Hematopoietic multipotent progenitor cell (in vitro differentiated cells): ENCODE measurements at places on chromosomes 4 and X. TPM values are rescaled to one million over a fixed set of nuclear protein-coding genes. Genes with fewer than 3 reads are reported as not detected.

DNA sequence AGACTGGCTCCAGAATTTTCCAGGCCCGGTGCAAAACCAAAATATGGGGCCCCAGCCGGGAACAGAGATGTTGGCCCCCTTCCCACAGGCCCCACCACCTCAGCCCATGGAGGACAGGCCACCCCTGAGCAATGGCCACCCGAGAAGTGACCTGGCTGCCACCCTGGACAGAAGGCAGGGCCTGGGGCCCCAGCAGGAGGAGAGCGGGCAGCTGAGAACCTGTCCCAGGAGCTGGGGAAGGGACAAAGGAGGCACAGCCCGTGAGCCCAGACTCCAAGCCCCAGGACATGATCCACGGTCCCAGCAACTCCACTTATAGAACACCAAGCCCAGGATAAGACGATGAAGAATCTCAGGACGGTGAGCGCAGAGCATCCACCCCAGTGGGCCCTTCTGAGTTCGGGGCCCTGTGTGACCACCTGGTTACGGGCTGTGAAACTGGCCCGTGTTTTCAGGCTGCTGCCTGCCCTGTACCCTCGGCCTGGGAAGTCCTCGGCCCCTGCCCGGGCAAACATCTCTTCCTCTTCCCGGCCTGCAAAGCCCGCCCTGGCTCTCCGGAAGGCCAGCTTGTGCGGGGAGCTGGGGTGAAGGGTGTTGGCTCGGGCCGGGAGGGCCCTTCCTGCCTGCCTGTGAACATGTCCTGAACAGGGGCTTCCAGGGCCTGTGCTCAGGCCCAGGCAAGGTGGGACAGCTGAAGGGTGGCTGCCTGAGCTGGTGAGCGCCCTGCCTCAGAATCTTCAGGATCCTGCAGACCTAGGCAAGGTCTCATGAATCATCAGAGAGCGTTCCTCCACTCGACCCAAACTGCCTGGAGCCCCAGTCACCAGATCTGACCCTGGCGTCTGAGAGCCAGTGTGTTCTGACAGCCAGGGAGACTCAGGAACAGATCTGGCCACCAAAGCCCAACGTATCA is 47.0 kb upstream of the MAN2B2 start:
- DNase-seq: no peak

GRCh38 chrX:17876135-17876534 is 15.0 kb upstream of the RAI2 start:
- no peak for DNase-seq

GRCh38 chr4:184421533-184422155 is 52.7 kb downstream of the IRF2 start:
- DNase-seq: no peak

DNA sequence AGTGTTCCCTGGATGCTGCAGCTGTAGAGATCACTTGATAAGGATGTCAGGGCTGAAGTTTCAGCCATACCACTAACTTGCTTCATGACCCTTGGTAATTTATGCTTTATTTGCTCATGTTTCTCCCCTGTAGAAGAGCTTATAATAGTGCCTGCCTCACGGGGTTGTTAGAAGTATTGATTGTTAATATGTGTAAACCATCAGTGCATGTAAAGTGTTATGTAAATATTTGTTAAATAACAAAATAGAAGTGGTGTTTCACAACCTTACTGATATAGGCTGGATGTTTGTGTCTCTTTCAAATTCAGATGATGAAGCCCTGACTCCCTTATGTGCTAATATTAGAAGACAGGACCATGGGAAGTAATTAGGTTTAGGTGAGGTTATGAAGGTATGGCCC is 1.5 kb upstream of the CXCL2 start:
- DNase-seq: no peak

- DNase-seq: no peak
Measured at GRCh38 chr4:89939994-89940393, 45.3 kb downstream of the MMRN1 start.

- no peak for DNase-seq
Measured at GRCh38 chr4:164606478-164606877, 147.5 kb upstream of the SMIM31 start.

GRCh38 chr4:81061344-81061730 is 30.8 kb downstream of the BMP3 start:
- no peak for DNase-seq

DNA sequence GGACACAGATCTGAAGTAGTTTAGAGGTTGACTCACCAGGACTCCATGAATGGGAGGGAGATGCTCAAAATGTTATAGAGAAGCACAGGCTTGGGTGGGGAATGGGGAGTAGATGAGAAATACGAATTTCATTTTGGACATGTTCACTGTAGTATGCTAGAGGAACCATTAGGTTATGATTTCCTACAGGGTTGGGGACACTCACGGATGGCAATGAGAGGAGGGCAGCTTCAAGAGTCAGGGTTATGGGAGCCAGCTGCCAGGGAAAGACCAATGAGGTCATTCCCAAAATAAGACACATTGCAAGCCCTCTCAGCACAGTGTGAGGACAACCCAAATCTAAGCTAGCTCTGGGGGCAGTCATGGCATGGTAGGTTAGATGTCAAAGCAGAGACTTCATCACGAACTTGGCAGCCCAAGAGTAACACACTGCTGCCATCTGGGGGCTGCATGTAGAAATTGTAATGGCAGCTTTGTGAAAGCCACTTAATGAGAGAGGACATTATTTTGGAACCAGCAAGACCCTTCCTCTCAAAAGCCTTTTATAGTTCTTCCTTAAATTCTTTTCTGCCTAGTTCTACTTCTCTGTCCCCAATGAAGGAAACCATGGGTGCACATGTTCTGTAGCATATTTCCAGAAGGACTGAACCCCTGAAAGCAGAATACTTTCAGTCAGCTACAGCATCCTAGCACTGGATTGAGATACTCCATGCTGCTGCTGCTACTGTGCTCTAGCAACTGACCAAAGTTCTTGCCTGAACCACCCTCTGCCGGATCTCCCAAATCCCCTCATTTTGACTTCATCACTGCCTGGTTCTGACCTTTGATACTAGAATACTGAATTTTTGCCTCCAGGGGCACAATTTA is 16.2 kb upstream of the ZCCHC12 start:
- DNase-seq: peak; percentile 43

DNA sequence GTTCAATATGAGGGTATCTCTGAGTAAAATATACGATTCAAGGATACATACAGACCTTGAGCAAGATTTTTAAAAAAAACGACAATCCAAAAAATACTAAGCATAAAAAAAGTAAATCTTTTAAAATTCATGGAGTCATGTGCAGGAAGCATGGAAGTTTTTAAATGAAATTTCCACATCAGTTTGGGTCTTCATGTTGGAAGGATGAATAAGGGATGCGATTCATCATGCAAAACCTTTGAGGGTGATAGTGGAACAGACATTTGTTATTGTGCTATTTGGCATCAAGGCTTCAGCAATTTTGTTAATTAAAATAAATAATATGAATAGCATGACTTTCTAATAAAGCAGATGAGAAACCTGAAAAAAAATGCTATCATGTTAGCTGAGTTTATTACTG is 815.0 kb upstream of the PCDH10 start:
- no peak for DNase-seq

- DNase-seq: no peak
Measured at GRCh38 chr4:40570348-40571077, 59.2 kb downstream of the RBM47 start.

DNA sequence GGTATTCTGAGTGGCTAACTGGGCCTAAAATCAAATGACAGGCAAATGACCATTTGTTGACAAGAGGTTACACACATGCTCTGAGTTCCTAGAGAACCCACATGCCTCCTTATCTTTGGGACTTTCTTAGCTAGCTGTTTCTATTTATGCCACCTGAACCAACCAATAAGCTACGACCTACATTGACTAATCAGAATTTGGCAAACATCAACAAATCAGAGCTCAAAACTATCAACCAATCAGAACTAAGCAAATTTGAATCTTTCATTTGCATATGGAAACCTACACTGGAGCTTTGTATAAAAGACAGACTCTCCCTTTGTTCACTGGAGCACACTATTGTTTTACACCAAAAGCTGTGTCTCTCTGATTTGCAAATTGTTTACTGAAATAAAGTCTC is 192.0 kb downstream of the CXXC4 start:
- no peak for DNase-seq

GRCh38 chrX:72100824-72101351 is 30.8 kb downstream of the RTL5 start:
- peak; percentile 95 for DNase-seq

DNA sequence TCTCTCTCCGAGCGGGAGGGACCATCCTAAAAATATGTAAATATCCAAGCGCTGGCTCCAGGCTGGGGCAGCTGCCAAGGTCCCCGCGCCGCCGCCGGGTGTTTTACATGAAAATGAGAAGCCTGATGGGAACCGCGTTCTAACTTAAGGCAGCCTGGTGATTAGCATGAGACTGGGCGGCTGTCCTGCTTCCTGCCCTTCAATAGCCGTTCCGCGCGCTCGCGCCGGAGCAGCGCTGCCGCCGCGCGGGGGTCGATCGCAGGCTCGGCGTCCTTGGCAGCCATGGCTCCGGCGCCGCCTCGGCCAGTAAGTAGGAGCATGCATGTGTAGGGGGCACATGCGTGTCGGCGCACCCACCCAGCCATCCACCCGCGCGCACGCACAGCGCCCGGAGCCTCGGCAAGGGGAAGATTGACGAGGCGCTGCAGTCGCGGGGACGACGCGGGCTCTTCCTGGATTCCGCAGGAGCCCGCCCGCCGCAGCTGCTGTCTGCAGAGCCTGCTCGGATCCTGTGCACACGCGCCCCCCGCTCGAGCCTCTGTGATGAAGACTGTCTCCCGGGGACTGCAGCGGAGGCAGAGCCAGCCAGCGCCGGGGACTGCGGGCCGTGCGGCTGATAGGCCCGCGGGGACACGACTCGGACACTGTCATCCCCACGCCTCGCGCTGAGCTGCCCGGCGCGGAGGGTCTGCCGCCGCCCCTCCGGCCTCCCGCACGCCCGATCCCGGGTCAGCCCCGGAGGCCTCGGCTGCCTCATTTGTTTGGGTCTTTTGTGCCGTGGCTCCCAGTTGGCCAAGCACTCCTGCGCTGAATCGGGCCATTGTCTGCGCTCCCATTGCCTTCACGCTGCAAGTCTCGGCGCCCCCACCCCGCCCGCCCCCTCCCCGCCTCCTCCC is 734 bp downstream of the STOX2 start:
- peak; percentile 34 for DNase-seq

DNA sequence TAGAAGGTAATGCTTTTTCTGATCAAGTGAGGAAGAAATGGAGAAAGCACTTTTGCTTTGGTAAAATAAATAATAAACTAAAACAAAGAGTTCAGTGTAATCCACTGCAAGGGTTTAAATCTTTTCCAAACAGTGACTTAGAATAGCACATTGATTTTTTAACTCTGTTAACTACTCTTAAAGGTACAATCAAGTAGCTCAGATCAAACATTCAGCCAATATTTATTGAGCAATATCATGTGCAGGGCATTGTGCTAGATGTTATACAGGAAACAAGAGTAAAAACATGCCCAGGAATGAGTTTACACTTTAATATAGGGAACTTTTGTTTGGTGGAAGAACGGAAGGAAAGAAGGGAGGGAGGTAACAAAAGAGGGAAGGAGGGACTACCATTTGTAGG is 479.8 kb downstream of the KLHL13 start:
- DNase-seq: no peak

DNA sequence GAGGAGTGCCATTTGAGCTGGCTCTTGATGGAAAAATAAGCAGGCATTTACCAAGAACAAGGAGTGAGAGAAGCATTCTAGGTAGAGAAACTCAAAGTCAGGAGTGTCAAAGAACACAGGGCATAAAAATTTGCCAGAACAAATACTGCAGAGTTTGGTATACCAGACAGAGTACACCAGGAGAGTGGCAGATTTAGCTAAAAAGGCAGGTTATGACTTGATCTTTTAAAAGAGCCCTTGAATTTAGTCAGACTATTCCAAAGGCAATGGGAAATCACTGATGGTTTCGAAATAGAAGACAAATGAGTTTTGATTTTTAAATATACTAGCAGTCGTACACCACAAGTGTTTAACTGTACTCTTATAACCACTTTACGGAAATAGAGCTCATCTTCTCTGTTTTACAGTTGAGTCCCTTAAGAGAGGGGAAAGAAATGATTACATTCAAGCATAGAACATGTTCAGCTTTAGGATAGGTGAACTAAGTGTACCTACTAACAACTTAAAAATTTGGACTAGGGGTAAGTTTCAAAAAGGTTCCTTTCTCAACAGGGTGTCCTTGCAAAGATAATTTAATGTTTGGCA is 10.2 kb downstream of the UBE2D3 start:
- no peak for DNase-seq

- DNase-seq: no peak
Measured at GRCh38 chr4:39609454-39609931, 29.2 kb downstream of the SMIM14 start.

DNA sequence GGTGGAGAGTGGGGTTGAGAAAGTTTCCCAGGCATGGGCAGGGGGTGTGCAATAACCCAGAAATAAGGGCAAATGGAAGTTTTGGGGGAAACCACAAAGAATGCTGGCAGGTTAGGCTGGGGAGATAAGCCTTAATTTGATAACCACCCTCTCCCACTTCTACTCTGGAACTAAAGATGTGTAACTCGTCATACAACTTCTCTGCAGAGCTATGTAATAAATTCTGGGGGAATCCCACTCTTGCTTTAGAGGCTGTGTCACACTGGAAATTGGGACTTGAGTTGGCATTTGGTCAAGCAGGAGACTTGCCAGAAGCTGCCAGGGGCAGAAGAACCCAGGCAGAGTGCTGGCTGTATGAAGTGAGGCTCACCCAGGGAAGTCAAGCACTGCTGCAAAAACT is 170.9 kb upstream of the CPEB2 start:
- DNase-seq: peak; percentile 3

GRCh38 chr4:8908206-8908893 is 36.7 kb upstream of the HMX1 start:
- no peak for DNase-seq

DNA sequence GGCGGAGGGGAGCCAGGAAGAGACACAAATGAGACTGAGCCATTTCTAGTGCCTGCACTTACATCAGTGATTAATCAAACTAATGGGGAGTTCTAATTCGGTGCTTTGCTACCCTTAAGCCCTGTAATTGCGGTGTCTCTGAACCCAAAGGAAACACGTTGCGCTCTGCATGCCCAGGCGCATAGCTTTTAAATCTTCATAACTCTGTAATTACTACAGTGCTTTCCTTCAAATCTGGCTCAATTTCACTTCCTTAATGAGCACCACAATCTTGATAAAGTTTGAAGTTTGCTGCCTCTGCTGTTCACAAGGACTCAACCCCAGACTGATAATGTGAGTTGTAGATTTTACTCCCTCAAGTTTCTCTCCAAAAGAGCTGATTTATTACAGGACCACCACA is 5.7 kb upstream of the NHS start:
- DNase-seq: no peak

- no peak for DNase-seq
Measured at GRCh38 chrX:118631586-118631985, 95.8 kb upstream of the IL13RA1 start.

- DNase-seq: no peak
Measured at GRCh38 chr4:184382189-184382846, 92.0 kb downstream of the IRF2 start.

- no peak for DNase-seq
Measured at GRCh38 chr4:83212041-83212851, 72.4 kb downstream of the COQ2 start.

GRCh38 chr4:39616651-39617050 is 22.0 kb downstream of the SMIM14 start:
- no peak for DNase-seq

The LPAR4 gene
- 0.27 TPM for total RNA-seq

The KCTD8 gene
- total RNA-seq: under 0.01 TPM

The MAGED4 gene
- 6.7 TPM for total RNA-seq

The SPACA5 gene
- total RNA-seq: not detected

The TMPRSS11F gene
- total RNA-seq: not detected

The DOK7 gene
- total RNA-seq: under 0.01 TPM

The DCAF8L1 gene
- not detected for total RNA-seq

The F8A2 gene
- total RNA-seq: not detected

The ODAPH gene
- total RNA-seq: not detected

The SLITRK2 gene
- total RNA-seq: under 0.01 TPM
